Frontal cortex (tissue), 4 donors: ENCODE measurements at places on chromosomes 3 and 15.

- no peak for DNase-seq
These were observed 141.8 kb upstream of the BNIP2 start for GRCh38 chr15:59830873-59831272.

- no peak for DNase-seq
These were observed 38.9 kb upstream of the CLRN1 start for GRCh38 chr3:151011427-151011826.

DNA sequence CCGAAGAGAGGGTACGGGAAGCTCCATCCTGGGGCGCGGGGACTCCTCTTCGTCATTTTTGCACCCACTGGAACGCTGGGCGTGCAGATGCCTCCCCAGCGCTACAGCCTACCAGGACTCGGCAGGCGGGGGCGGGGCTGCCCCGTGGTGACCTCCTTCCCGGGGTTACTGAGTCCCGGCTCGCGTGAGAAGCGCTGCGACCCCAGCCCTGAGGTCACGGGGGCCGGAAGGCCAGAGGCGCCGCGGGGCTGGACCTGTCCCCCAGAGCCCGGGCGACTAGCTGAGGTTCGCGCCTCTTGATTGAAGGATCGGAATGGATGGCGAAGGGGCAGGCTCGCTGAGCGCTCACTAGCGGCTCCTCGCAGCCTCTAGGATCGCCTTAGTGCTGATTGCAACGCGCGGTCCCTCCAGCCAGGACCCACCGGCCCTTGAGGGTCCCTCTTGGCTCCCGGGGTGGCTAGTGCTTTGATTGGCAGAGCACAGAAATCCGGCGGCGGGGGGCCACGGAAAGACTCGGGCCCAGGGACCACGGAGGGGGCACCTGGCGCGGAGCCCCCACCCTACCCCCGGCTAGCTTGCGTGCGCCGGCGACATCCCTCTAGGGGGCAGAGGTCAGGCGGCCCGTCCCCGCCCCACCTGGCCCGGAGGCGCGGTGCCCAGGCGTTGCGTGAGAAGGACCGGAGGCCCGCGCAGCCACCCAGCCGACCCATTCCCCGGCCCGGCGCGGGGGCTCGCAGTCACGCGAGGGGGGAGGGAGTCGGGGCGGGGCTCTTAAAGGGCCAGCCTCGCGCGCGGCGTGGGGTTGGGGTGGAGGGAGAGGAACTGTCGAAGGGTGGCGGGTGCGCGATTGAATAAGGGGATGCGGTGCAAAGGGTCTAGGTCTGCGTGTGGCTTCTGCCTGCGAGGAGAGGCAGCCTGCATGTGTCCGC is 781 bp upstream of the CYP1A1 start:
- peak; percentile 67 for DNase-seq

DNA sequence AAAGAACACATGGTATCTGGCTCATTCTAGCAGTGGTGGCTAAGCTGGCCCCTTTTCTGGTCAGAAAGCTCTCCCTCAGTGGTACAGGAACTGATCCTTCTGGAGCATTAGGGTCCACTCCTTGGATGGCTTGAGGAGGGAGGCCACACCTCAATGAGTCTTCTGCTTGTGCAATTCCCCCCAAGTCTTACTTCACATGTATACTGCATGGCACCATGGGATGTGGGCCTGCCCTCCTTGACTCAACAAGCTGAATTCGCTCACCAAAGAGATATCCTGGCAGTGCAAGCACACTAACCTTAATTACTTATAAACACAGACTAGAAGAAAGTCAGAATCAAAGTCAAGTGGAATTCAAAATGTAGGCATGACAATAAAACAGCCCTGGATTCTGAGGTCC is 133.8 kb upstream of the SLC2A2 start:
- no peak for DNase-seq

GRCh38 chr3:76753599-76753998 is 286.3 kb upstream of the ROBO2 start:
- DNase-seq: no peak
